Fibroblast of the aortic adventitia (primary cell): ENCODE measurements at places on chromosomes 7 and 10. TPM values are rescaled to one million over a fixed set of nuclear protein-coding genes. Genes with fewer than 3 reads are reported as not detected.

GRCh38 chr10:88522715-88523114 lies 60.4 kb downstream of the RNLS start:
- peak; percentile 60 for DNase-seq

BICC1 gene
- total RNA-seq: 123 and 177 TPM in 2 replicates

ANXA8L1 gene
- total RNA-seq: 1.2 TPM in 1 of 2 replicates, not detected in the other

DNA sequence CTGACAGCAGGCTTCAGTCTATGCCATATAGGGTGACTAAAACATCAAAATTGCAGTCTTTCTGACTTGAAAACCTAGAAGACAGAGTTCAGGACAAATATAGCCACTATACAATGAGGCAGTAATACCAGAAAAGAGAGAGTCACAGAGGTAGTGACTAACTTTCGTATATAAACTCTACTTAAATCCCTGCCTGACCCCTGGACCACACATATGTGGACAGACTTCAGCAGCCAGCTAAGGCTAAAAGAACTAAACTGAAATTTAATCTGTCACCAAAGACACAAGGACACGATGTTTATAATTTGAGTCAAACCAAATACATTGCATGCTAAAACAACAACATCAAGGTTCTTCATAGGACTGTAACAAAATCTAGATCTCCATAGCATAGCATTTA lies 64.6 kb upstream of the MACROH2A2 start:
- DNase-seq: no peak

PSTK gene
- total RNA-seq: 1.4 and 4.7 TPM in 2 replicates

DNA sequence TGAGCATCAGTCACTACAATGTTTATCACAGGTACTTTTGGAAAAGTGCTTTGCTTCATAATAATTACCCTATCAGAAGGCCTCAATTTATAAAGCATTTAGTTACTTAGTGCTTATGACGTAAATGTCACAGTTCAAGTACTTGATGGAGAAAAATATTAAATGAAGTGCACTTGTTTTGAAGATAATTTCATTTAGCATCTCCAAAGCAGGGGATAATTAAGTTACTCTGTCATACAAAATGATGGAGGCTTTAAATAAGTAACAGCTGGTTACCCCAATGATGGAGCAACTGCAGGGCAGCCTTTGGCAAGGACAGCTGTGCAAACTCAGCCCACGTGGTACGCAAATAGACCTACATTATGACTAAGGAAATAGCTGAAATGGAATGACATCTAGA lies 768.8 kb downstream of the GRM8 start:
- DNase-seq: no peak

DNA sequence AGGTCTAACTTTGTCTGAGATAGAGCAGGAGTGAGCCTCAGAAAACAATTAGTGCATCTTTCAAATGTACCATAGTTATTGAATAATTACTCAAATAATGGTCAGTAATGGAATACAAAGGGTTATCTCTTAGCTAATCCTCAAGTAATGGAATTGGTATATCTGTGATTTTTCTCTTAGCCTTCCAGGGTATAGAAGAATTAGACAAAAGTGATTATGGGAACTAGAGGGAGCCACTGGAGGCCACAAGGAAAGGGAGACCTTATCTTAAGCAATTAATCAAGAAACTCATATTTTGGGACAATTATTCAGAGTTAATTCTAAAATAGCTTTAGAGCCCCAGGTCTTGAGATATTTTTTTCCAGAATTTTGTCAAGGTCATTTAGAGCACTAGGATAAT lies 110.0 kb upstream of the GATA3 start:
- no peak for DNase-seq

GRCh38 chr7:46318276-46318675 lies 397.2 kb upstream of the IGFBP3 start:
- no peak for DNase-seq

DNA sequence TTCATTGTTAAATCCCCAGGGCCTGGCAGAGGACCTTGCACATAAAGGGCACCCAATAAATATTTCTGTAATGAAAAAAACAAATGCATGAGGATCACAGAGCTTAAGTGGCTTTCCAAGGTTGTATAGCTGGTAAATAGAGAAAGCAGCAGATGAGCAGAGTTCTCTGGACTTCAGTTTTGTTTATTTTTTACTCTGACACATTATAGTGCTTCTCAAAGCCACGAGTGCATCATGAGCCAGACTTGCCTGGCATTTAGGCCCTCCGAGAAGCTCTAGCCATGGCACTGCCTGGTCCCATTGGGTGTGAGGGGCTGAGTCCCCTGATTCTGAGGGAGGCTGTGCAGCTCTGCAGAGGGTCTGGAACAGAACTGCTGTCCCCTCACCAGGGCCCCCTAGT lies 87.2 kb upstream of the ZNF32 start:
- no peak for DNase-seq

DNA sequence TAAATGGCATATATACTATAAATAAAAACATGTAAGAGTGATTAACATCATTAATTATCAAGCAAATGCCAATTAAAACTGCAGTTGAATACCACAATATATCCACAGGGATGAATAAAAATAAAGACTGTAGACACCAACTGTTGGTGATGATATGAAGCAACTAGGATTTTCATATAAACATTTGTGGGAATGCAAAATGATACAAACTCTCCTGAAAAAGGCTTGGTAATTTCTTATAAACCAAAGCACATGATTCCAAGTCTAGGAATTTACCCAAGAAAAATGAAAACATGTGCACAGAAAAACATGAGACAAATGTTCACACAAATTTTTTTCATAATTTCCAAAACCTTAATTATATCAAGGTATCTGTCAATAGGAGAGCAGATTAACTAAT lies 448.1 kb downstream of the ETV1 start:
- DNase-seq: no peak

- DNase-seq: no peak
Measured at GRCh38 chr10:110214371-110214826, 7.0 kb downstream of the MXI1 start.

GRCh38 chr7:15989194-15989593 lies 302.7 kb upstream of the MEOX2 start:
- no peak for DNase-seq

DNA sequence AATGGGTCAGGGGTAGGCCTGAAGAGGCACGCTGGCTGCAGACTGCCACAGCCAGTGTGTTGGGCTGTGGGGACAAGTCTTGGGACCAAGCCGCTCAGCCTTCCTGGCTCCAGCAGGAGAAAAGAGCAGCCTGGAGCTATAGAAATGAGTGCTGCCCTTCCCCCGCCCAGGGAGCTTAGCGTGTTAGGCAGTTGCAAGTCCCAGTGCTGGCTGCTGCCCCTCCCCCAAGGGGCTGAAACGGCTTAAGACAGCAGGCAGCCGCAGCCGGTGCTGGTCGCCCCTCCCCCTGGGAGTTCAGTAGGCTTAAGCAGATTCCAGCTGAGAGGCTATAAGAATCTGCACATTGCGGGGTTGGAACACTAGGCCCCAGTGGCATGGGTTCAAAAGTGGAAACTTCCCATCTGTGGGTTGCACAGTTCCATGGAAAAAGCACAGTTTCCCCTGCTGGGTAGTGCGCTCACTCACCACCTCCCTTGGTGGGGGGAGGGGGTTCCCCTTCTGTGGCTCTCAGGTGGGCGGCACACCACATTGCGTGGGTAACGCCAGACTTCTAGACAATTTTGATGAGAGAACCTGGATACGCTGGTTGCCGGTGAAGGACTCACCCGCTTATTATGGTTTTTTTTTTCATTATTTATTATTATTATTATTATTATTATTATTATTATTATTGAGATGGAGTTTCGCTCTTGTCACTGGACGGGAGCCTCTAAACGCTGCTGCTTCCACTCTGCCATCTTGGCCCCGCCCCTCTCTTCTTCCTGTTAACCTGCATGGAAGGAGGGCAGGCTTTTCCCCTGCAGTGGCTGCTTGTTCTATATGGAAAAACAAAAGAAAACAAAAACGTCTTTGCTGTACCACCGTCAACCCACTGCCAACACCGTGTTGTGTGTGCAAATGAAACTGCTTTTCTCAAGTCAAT lies 151.1 kb downstream of the CXCL12 start:
- DNase-seq: no peak

TMEM178B gene
- total RNA-seq: 0.09 TPM in 1 of 2 replicates, not detected in the other

GIMAP7 gene
- not detected in 2 replicates for total RNA-seq

GRCh38 chr7:49852619-49853462 lies 79.4 kb downstream of the VWC2 start:
- DNase-seq: peak; percentile 28

- DNase-seq: no peak
Measured at GRCh38 chr7:30703756-30704155, 21.5 kb upstream of the CRHR2 start.

- no peak for DNase-seq
Measured at GRCh38 chr7:27775782-27776181, 35.8 kb downstream of the TAX1BP1 start.

NRCAM gene
- total RNA-seq: 2.3 and 5.4 TPM in 2 replicates

PAPOLB gene
- 0.18 TPM in 1 of 2 replicates, not detected in the other for total RNA-seq

DNA sequence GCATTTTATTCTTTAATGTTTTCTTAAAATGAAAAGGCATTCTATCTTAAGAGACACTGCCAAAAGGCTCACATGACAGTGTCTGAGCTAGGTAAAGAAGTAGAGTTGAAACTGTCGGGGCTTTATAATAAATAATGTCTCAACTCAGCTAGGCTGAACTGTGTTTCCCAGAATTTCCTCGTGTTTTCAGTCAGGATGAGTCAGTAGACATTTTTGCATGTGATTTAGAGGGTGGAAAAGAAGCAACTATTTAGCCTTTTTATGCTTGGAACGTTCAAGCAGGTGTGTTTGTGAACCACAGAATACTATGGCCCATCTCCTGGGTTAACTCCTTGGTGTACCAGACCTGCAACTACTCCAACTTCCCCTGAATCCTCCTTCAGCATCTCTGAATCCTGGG lies 23.4 kb upstream of the LIPA start:
- peak; percentile 74 for DNase-seq
